ENCODE measurements at places on chromosomes 2 and 18.

DNA sequence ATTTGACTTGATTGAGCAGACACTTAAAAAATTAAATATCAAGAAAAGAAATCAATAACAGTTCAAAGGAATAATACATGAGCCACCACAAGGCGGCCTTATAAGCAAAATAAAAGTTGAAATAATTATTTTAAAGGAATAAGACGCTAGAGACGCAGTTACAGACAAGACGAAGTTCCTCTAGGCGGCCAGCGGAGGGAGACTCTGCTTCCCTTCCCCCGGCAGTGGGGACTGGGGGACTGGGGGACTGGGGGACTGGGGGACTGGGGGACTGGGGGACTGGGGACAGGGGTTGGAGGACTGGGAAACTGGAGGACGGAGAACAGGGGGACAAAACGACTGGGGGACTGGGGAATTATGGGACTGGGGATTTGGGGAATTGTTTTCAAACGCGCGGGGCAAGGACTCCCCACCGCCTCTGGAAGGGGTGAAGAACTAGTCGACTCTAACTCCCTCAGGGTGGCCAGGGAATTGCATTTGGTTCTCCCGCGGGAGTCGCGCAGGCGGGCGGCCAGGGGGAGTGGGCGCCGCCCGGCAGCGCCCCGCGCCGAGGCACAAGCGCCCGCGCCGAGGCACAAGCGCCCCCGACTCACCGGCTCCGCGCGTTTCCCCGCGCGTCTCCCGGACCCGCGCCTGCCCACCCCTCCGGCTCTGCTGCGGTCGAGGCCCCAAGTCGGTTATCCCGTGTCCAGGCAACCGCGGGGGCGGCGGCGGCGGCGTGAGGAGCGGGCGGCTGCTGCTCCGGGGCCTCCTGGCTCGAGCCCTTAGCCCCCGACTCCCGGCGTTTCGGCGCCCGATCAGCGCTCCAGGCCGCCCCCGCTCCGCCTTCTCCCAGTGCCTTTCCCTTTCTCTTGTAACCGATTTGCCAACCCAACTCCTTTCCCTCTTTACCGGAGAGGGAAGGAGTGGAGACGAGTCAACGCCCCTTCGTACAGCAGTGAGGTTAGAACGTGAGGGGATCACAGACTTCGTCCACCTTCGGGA is at the start of gene CCDC178:
CCDC178 (minus strand) TSS at position 662 of the 984 bp plus-strand sequence. CDS start 28,633 bp downstream, outside the sequence.
- peak; percentile 87 for DNase-seq

GRCh38 chr2:128435576-128436478 is 117.2 kb upstream of the HS6ST1 start:
- DNase-seq = peak; percentile 82

DNA sequence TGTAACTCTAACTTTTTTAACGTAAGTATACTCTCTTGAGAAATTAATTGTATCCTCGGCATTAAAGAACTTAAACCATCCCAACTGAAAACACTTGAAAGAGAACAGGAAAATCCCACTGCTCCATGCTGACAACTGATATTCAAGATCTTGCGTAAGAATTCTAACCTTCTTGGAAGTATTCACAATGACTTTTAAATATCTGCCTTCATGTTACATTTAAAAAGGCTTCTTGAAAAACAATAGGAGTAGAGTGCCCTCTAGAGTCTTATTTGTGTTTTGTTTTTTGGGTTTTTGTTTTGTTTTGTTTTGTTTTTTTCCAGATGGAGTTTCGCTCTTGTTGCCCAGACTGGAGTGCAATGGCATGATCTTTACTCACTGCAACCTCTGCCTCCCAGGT is 65.4 kb upstream of the DNAJC10 start:
- no peak for DNase-seq

DNA sequence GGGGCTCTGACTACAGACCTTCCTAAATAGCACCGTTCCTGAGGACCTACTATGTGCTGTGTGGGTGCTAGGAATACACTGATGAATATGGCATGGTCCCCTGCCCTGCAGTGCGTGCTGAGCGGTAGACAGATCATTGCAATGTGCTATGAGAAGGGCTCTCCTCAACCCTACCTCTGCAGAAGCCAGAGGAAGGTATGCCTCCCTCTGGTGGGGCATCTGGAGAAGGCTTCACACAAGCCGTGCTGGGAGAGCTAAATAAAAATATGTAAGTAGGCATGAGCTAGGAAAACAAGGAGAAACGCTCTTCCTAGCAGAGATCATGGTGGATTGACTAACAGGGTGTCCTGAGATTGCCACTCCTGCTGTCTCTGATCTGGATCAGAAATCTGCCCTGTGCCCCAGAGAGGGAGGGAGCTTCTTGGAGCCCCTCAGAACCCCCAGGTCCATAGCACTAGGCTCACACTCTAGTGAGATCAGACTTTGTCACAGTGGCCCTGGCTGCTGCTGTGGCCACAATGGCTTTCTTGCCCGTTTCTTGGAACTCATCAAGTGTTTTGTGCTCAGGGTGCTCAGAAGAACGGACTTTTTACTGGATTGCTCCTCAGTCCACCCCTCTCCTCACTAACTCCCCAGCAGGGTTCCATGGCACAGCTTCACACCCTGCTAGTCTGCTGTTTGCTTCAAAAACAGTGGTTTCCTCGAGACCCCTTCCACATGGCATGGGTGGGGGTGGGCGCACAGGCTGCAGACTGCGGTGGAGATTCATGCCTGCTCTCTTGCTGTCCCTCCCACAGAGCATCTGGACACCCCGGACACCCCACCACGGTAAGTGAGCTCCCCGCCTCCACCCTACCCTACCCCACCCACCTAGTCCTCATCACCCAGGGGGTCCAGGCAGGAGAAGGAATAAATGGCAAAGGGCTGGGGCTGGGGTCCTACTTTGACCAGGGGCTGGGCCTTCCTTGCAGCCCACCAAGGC is 14.2 kb downstream of the SIGLEC15 start:
- no peak for DNase-seq

GRCh38 chr2:17422061-17422460 is 96.2 kb downstream of the RAD51AP2 start:
- DNase-seq = no peak

GRCh38 chr2:149448315-149448714 is 117.9 kb downstream of the LYPD6 start:
- no peak for DNase-seq

GRCh38 chr2:232689152-232689910 is 7.8 kb upstream of the GIGYF2 start:
- DNase-seq = no peak

DNA sequence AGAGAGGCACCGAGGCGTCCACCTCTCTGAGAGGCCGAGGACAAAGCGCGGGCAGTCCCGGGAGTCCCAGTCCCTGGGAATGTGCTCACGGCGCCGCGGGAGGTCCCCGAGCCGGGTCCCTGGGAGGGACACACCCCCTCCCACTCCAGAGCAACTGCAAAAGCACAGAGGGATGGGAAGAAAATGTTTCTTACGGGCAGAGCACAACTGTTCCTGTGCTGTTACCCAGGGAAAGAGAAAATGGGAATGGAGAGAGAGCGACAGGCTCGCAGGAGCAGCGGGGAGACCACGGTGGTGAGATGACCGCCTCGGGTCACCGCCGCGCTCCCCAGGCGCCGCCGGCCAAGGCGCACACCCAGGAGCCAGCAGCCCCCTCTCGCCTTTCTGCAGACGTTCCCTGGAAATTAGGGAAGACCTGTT is 1.2 kb upstream of the BCL11A start:
- no peak for DNase-seq

GRCh38 chr2:138094031-138094430 is 129.8 kb downstream of the HNMT start:
- no peak for DNase-seq

DNA sequence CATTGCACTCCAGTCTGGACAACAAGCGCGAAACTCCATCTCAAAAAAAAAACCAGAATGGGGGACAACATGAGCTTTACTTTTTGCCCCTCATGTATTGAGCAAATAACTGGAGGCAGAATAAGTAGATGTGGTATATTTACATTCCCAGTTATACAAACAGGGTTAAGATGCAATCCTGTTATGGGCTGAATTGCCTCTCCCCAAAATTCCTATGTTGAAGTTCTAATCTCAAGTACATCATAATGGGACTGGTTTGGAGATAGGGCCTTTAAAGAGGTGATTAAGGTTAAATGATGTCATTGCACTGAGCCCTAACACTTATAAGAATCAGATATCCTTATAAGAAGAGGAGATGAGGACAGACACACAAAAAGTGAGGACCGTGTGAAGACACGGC is 319.8 kb upstream of the KLHL29 start:
- DNase-seq = no peak

DNA sequence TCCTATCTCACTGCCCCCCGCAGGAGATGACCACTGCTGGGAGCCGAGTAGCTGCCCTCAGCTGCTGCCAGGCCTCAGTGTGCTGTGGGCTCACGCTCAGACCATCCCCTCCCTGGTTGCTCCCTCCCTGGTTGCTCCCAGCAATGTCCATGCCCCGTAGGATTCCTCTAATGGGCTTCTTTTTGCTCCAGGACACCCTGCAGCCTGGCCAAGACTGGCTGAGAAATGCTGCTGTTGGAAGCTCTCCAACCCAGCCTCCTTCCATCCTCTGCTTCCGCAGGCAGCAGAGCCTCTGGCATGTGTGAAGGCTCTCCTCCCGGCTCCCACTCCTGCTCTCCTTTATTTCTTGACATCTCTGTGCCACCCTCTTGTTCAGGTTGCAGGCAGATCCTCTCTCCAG is 48.6 kb downstream of the SOX11 start:
- DNase-seq = no peak

- no peak for DNase-seq
Measured at GRCh38 chr18:45320724-45321123, 294.6 kb upstream of the SLC14A2 start.

GRCh38 chr2:70827388-70827787 is 7.0 kb upstream of the CLEC4F start:
- no peak for DNase-seq

GRCh38 chr2:59585655-59586054 is 967.8 kb downstream of the BCL11A start:
- no peak for DNase-seq

- DNase-seq = no peak
Measured at GRCh38 chr18:9516437-9517064, 41.2 kb downstream of the RALBP1 start.

- no peak for DNase-seq
Measured at GRCh38 chr18:59002974-59003594, 136.6 kb upstream of the SEC11C start.

GRCh38 chr2:48134704-48135103 is 228.4 kb upstream of the FBXO11 start:
- no peak for DNase-seq

DNA sequence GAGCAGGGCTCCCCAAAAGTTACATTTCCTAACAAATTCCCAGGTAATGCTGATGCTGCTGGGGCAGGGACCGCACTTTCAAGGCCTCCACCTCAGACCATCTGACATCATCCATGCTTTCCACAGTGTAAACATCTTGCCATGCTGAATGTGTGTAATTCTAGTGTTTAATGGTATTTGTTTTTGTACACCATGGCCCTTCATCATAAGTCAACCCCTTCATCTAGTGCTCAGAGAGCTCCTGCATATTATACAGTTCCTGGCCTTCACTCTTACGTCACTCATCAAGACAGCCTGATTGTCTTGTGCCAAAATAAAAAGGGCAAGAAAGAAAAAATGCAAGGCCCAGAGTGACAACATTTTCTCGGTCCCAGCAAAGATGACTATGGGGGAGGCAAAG is 77.5 kb upstream of the ZFP36L2 start:
- DNase-seq = no peak

GRCh38 chr18:75317300-75317699 is 106.7 kb downstream of the TSHZ1 start:
- DNase-seq = no peak
